ENCODE measurements at places on chromosomes 12 and 14.

DNA sequence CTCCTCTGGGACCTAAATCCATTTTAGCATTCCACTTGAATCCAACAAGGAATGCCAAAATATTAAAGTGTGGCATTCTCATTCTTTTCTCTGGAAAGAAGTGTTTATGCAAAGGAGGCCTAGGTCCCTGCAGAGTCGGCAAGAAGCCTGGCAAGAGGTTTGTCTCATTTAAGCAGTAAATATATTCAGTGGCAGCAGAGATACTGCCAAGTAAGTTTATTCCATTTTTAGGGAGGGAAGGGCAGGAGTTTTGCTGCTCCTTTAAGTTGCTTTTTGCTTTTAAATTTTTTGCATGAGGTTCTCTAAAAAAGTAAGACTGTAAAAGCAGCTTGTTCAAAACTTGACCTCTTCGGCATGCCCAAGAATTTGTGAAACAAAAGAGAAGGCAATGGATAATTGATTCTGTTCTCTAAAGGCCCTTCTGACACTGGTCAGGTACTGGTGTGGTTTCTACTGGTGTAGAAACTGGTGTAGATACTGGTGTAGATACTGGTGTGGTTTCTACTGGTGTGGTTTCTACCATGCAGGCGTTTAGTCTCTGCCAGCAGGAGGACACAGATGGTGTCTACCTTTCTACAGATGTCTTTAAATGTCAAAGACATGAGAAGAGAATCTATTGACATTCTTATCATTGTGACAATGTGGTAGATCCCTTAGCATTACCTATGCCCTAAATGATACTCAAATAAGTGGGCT lies 107.3 kb downstream of the SAMD4A start:
- no peak for DNase-seq

DNA sequence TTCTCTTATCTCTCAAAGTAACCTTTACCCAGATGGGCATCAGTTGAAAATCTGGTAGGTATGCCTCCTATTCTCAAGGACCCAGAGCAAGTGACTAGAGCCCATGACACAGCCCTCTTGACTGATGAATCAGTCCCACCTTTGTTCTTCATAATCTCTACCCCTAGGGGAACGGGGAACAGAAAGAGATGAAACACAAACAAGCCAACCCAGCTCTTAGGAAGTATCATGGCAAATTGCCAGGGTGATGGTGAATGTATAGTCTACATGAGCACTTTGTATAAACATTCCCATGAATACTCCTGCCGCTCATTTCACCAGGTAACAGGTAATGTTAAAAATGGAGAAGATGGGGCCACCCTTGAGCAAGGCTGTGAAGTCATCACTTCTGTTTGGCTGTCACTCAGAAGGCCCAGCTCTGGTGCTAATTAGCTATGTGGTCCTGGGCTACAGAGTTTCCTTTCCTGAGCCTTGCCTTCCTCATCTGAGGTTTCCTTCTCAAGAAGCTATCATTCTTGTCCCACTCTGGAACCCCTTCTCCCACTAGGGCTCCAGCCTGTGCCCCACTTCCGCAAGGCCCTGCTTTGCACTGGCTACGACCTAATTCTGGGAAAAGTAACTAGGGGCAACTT lies 161.7 kb downstream of the ANO2 start:
- no peak for DNase-seq

DNA sequence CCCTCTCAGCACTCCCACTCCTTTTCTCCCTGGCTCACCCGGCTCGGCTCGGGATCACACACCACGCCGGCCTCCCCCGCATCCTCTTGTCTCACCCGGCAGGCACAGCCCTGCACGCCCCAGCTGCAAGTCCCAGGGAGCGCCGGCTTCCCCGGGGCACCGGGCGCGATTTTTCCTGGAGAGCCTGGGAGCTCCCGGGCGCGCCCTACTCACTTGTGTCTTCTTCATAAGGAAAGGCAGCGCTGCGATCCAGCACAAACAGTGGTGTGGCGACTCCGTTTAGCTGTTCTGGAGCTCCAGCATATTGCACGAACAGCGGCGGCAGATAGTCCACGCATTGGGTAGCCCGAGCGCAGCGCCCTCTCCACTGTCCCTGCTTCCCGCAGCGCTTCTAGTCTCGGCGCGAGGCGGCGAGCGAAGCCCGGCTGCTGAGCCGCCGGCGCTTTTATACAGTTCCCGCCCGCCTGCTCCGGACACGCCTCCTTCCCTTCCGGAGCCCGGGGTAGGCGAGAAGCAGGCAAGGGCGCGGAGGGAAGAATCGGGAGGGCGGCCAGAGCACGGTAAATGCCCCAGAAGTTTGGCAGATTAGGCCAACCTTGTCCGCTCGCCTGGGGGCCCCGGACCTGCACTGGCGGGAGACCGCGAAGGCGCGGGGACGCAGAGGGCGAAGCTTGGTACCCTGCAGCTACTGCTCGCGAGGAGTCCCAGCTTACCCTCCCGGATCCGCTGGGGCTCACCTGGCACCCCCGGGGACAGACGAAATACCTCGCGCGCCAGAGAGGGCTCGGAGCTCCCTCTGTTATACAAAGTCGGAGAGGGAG lies at the start of gene KITLG:
TSS of gene KITLG (minus strand) at position 421 of the 821 bp plus-strand sequence. CDS start at position 228, 193 bp downstream.
- peak; percentile 65 for DNase-seq

DNA sequence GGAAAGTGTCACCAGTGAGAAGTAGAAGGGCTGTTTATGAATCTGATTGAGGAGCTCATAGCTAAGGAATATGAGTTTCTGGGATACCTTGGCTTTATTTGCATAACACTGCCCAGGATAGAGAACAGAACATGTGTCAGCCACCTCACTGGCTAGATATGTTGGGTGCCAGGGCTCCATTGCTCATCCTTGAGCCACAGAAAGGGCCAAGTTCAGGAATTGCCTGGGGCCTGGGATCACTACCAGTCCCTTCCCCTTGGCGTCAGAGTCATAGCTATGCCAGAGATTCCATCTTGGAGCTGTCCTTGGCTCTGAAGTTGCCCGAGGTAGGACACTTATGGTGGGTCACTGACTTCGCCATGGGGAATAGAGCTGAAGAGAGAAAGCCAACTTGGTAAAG lies 49.0 kb downstream of the IFT43 start:
- no peak for DNase-seq
